ENCODE measurements at places on chromosomes 1 and 21.
A peak's percentile ranks its signal among the peaks of the same experiment; 100 is the strongest.

DNA sequence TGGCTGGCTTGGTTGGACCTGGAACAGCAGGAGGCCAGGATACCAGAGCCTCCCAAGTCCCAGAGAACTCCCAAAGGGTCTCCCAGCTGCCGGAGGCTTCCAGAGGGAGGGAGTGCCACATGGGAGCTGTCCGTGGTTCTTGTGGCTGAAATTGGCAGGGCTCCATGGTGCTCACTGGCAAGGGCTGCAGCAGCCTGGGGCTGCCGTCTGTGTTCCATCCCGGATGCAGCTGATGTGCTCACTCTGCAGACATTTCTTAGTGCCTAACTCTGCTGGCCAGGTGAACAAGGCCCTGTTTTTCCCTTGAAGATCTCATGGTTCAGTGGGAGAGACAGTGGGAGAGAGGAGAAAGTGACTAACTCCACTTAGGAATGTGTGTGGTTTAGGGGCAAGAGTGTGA, 261.1 kb downstream of the CAMTA1 start:
- peak; percentile 90 for DNase-seq

GRCh38 chr1:76942549-76942948, 75.3 kb downstream of the ST6GALNAC5 start:
- DNase-seq: peak; percentile 61

- DNase-seq: no peak
These were observed 64.8 kb downstream of the KCNJ15 start for GRCh38 chr21:38321568-38321967.

- DNase-seq: no peak
These were observed 50.8 kb downstream of the PTBP2 start for GRCh38 chr1:96772349-96772748.

DNA sequence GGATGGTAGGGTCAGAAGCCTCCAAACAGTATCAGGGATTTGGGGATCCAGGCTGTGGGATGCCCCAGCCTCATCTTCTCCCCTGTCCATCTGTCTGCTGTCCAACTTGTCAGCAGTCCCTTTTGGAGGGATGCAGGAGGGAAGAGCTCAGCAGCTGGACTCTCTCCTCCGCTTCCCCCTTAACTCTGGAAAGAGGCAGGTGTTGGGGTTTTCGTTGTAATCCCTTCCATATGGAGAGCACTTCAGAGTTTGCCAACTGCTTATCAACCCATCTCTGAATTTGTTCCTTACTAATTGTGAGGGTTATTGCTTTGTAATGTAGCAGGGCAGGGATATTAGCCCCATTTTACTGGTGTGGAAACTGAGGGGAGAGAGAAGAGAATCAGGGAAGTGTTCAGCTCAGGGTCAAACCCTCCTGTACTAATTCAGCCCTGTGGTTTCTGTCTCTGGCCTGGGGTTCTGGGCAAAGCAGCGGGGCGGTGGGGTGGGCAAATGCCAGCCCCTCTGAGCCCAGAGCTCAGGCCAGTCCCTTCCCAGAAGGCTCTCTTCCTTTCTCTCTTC, 3.2 kb downstream of the CITED4 start:
- no peak for DNase-seq

GRCh38 chr1:212021563-212021962, 13.8 kb downstream of the INTS7 start:
- DNase-seq: no peak

DNA sequence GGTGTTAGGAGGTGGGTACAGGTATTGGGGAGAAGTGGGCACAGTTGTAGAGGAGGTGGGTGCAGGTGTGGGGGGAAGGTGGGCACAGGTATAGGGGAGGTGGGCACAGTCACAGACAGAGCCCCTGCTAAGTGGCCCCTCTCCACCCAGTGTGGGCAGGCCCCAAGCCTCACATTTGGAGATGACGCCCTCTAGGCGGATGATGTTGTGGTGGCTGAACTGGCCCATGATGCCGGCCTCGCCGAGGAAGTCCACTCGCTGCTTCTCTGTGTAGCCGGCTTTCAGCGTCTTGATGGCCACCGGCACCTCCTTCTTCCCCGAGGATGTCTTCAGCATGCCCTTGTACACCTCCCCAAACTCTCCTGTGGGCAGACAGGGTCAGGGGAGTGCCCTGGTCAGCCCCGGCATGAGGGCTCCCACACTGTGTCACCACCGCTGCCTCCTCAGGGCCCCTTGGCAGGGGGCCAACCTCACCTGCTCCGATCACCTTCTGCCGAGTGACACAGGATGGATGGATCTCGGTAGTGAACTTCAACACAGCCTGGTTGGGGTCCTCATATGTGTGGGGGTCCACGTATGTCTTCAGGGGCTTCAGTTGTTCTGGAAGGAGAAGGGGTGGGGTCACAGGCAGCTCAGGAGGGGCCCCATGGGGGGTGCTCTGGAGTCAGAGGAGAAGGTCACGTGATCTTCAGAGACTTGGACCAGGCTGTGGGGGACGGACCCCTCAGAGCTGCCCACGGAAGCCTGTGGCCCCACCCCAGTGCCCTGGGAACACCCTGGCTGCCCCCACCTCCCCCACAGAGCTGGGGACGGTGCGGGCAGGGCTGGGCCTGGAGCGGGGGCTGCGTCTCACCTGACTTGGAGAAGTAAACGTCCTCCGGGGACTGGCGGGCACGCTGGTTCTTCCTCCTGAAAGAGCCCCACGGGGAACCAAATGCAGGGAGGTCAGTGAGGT, 22.6 kb downstream of the EPHA2 start:
- DNase-seq: no peak

GRCh38 chr1:209390764-209391163, 192.8 kb upstream of the CAMK1G start:
- no peak for DNase-seq

DNA sequence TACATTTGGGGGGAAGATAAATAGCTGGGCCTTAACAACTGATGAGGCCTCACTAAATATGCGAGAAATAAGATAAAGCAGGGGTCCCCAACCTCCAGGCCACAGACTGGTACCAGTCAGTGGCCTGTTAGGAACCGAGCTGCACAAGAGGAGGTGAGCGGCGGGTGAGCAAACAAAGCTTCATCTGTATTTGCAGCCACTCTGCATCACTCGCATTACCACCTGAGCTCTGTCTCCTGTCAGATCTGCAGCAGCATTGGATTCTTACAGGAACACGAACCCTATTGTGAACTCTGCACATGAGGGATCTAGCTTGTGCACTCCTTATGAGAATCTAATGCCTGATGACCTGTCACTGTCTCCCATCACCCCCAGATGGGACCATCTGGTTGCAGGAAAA, 5.2 kb upstream of the PAXBP1 start:
- DNase-seq: no peak

DNA sequence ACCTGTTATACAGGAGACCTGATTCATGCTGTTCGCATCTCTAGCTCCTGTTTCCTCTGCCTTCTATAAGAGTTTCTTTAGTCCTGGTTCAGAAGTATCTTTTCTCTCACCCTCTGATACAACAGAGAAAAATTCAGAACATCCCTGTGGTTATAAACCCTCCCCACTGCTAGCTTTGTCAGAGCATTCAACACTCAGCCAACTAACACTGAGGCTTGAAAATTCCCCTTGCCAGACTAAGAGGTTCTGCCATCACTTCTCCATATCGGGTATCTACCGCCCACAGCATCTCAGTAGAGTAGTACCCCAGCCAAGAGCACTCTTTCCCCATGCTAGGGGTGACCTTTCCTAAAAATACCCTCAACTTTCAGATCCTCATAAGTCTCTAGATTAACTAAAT, 19.6 kb upstream of the PIK3R3 start:
- DNase-seq: no peak

- no peak for DNase-seq
These were observed 1.9 kb downstream of the OR2B11 start for GRCh38 chr1:247456021-247456420.

- DNase-seq: no peak
These were observed 250.2 kb downstream of the PLA2G4A start for GRCh38 chr1:187078916-187079315.

GRCh38 chr1:84603941-84604830, 29.9 kb upstream of the CTBS start:
- DNase-seq: peak; percentile 98

DNA sequence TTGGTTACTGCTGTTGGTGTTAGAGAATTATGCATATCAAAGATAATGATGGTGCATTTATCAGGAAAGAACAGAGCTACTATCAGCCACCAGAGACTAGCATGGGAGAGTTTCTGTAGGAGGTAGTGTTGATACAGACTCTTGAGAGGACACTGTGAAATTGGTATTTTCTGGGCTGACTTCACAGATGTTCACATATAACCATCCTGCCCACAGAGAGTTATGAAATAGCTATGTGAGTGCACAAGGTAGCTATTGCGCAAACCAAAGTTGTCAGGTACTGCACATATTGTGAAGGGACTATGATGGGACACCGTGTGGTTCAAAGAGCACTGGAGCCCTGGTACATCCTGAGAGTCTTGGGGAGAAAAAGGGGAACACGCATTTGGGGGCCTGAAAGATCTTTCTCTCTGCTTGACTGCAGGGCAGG, 1.4 kb upstream of the TLCD4 start:
- no peak for DNase-seq

GRCh38 chr1:200699871-200700270, 30.2 kb upstream of the DDX59 start:
- peak; percentile 61 for DNase-seq

- peak; percentile 16 for DNase-seq
These were observed 18.8 kb upstream of the SCCPDH start for GRCh38 chr1:246705368-246705767.

DNA sequence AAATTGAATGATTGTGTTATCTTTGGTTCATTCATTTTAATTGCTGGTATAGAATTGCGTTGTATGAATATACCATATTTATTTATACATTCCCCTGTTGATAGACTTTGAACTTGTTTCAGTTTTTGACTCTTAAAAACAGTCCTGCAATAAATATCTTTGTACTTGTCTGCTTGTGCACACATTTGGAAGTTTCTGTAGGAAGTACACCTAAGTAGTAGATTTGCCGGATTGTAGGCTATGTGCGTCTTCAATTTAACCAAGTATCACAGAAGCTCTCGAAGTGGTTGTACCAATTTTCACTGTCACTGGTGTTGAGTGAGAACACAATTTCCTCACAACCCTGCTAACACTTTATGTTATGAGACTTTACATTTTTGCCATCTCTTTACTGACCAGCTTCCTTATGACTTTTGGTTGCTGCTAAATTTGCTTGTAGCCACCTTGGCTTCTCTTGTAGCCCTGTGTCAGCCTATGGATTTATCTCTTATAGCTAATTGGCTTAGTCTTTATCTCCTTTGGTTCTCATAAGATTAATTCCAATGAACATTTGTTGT, 2.2 kb downstream of the TTC3 start:
- no peak for DNase-seq

DNA sequence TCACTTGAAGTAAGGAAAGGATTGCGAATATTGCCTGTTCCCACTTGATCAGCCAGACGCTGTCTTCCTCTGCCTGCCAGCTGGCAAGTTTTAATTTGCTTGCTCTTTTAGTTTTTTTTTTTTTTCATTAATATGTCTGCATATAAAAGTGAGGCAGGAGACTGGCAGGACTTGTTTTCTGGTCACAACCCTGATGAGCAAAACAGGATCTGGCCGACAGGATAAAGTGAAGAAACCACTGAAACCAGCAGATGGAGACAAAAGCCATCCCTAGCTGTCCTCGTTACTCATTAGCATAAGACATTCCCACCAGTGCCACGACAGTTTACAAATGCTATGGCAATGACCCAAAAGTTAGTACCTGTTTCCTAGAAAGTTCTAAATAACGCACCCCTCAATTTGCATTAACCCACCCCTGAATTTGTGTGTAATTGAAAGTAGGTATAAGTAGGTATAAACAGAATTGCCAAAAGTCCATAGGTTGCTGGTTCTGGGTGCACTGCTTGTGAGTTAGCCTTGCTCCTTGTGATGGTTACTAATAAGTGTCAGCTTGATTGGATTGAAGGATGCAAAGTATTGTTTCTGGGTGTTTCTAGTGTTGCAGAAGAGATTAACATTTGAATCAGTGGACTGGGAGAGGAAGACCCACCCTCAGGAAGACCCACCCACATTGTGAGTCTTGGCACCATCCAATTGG, 60.8 kb downstream of the ZNF684 start:
- peak; percentile 13 for DNase-seq

- no peak for DNase-seq
These were observed 21.5 kb upstream of the MTARC2 start for GRCh38 chr1:220726634-220727033.

GRCh38 chr1:32394890-32395432, 720 bp upstream of the BSDC1 start:
- no peak for DNase-seq

- peak; percentile 83 for DNase-seq
These were observed 2.5 kb upstream of the PADI6 start for GRCh38 chr1:17369466-17369865.

GRCh38 chr1:33537885-33538284, 65.4 kb downstream of the ZSCAN20 start:
- DNase-seq: no peak

DNA sequence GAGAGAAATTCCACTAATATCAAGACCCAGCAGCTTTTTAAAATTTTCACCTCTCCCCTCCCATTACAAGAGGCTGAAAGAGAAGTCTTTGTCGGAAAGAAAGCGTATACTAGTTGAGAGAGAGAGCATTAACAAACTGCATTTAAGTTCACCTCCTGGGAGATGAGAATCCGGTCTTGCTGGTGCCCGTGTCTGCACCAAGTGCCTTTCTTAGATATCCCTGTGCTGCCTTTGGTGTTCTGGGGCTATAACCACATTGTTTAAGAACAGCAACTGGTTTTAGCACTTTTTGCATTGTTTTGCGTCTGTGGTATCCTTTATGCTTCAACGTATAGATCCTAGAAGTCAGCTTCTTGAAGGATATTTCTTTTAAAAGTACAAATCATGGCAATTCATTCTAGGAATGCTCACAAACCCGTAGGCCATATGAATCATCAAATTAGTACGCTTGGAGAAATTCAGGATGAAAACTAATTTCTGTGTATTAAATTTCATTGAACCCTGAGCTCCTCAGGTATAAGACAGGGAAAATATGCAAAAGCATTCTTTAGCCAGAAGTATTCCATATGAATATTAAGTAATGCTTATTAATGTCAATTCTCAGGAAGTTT, 3.4 kb upstream of the RPE65 start:
- peak; percentile 31 for DNase-seq

DNA sequence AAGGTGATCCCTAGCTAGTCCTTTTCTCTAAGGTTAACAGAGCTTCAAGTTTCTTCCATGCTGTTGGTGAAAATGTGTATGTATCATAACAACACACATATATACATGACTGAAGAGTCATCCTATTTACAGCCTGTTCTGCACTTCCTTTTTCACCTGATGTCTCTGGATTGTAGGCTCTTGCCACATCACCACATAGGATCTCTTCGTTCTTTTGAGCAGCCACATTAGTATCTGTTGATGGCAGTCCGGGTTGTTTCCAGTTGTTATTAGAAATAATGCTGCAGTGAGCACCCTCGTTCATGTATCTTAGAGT, 19.7 kb downstream of the MRPL37 start:
- no peak for DNase-seq

DNA sequence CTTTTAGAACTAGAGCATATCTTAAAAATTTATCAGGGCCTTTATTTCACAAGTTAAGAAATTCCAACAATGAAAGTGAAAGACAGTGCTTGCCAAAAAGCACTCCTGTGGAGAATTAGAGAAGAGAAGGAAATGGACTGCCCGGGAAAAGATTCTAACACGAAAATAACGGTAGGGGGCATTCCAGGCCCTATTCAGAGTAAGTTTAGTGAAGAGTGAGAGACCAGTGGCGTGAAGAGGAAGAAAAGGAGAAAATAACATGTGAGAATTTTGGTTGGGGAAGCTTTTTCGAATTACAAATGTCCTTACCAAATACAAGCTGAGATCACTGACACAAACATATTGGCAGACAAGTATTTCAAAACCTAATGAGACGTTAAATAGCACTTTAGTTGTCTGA, 38.4 kb upstream of the RBM34 start:
- DNase-seq: no peak

GRCh38 chr1:234288946-234289345, 84.3 kb upstream of the COA6 start:
- no peak for DNase-seq
